ENCODE measurements at places on chromosomes 12 and 14.

- no peak for DNase-seq
Observed at GRCh38 chr12:24772813-24773212, 176.1 kb downstream of the BCAT1 start.

DNA sequence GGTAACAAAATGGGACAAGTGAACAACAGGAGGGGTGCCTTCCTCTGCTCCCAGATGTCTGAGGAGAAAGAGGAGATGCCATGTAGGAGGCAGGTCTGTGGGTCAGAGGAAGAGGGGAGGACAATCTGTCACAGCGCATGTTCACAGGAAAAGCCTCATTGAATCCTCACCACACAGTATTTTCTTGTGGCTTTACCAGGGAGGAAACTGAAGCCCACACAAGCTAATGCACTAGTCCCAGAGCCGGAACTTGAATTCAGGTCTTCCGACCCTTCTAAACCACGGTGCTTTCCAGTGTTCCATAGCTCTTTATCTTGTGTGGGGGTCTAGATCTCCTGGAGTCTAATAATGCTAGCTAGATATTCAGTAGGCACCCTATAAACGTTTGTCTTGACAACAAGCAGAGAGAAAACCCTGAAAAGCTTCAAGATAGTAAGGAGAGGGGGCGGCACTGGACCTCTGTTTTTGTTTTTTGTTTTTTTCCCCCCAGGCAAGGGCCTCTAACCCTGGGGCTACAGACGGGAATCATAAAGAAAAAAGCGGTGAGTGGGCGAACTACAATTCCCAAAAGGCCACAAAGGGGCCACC, 371 bp upstream of the SHMT2 start:
- no peak for DNase-seq

GRCh38 chr14:65972891-65973290, 513.3 kb upstream of the CCDC196 start:
- DNase-seq = peak; percentile 82

- DNase-seq = no peak
Observed at GRCh38 chr14:104107101-104107581, 21.6 kb downstream of the ASPG start.

- no peak for DNase-seq
Observed at GRCh38 chr12:9745199-9745598, 12.3 kb upstream of the CLECL1 start.

- no peak for DNase-seq
Observed at GRCh38 chr12:100494538-100494937, 20.9 kb downstream of the NR1H4 start.

GRCh38 chr12:5864972-5865371, 80.1 kb downstream of the ANO2 start:
- peak; percentile 50 for DNase-seq

- DNase-seq = no peak
Observed at GRCh38 chr12:85580562-85581168, 255.5 kb downstream of the RASSF9 start.

All from fibroblast of skin of scalp (primary cell).